ENCODE measurements at places on chromosomes 6 and 20. TPM values are rescaled to one million over a fixed set of nuclear protein-coding genes. Genes with fewer than 3 reads are reported as not detected.

DNA sequence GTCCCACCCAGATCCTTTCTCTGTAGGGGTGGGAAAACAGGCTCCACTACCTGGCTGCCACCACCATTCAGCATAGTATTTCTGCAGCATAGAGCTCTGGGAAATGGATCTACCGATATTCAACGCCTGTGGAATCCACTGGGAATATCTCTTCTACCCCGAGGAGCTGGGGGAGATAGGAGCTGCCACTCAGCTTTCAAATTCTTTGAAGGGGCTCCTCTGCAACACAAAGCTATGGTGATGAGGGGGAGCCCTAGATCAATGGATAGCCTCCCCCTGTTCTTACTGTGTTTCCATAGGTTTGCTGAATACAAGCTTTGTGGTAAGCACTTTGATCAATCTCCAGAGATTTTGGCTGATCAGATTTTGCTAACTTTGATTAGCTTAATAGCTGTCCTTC is 12.9 kb downstream of the FAM50B start:
- DNase-seq = no peak

- DNase-seq = peak; percentile 70
Measured at GRCh38 chr6:126227833-126228702, 111.8 kb upstream of the CENPW start.

GRCh38 chr20:2740702-2741101 is 48.1 kb downstream of the EBF4 start:
- DNase-seq = no peak

DNA sequence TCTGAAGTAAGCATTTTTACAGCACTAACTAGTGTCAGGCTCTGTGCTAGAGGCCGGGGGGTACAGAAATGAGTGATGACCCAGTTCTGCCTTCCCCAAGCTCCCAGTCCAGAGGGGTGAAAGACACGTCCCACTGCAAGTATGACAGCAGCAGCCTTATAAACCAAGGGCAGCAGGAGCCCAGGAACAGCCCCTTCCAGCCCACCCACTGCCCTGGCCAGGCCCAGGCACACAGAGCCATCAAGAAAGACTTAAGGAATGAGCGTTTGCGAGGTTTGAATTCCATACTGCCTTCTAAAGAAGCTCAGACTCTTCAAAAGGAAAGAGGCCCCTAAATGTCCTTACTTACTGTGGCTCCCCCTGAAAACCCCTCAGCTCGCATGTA is 10.0 kb downstream of the TRERF1 start:
- DNase-seq = peak; percentile 78

DNA sequence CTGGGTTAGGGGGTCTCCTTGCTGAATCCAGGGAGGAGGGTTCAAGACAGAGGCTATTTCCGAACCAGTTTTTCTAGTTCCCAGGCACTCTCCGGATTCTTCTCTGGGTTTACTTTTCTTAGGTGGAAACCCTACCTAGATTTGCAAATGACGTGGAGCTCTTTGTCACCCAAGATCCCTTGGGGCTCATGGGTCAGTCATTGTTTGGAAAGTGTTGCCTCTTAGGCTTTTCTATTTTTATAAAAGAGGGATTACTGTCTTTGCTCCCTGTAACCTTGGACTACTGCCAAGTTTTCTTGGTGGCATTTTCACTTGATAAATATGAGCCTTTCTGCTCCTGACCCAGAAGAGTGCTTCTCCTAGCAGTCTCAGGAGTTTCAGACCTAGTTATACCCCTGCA is 33.6 kb downstream of the FAM209B start:
- DNase-seq = no peak

The SMLR1 gene
- not detected for total RNA-seq

Data from neural progenitor cell (in vitro differentiated cells).